Sciatic nerve (tissue), 2 donors: ENCODE measurements at places on chromosomes 5 and 9. TPM values are rescaled to one million over a fixed set of nuclear protein-coding genes. Genes with fewer than 3 reads are reported as not detected.
A peak's percentile ranks its signal among the peaks of the same experiment; 100 is the strongest.

NIM1K gene
- 5.4 TPM for total RNA-seq

DNA sequence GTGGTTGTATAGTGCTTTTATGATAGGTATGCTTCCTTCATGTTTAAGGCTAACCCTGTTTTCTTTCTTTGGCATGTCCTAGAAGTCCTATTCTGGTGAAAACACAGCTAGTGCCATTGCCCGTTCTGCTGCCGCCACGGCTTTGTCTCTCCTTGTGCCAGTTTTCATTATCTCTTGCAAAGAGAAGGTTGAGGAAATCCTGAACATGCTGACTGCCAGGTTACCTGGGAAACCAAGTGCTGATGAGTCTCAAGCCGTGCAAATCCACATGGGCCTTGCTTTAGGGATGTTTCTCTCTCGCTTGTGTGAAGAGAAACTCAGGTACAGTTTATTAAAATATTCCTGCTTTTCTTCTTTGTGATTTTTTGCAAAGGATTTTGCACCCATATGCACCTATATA is 102.2 kb downstream of the HACD4 start:
- no peak for DNase-seq

- DNase-seq = no peak
Observed at GRCh38 chr5:151345808-151346478, 1.4 kb downstream of the SLC36A2 start.

DNA sequence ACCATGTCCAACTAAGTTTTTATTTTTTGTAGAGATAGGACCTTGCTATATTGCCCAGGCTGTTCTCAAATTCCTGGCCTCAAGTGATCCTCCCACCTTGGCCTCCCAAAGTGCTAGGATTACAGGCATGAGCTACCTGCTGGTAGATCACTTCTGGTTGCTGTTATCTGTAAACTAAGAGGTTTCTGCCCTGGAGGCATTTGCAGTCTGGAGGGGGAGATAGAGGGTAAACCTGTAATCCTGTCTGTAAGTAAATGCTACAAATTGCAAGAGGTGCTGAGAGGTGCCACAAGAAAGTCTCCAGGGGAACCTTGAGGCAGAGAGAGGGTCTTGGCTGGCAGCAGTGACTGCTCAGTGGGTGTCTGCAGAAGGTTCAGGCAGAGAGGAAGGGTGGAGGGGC is 29.0 kb upstream of the GGTA1 start:
- no peak for DNase-seq

DNA sequence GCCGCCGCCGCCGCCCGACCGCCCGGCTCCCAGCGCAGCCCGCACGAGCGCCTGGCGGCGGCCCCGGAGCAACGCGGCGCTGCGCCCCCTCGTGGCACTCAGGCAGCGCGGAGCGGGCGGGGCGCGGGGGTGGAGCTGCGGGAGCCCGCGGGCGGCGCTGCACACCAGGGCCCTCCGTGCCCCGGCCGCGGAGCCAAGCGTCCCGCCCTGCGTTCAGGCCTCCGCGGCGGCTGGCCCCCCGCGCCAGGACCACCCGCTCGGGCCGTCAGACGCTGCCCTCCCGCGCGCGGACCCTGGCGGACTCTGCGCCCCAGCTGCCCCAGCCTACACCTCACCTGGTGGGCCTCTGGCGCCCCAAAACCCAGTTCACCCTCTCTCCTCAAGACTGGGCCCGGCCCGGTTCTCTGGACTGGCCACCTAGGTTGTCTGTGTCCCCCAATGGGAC is at the start of gene RASGEF1C:
Gene RASGEF1C, minus strand, starts transcription at position 75 of the 445 bp plus-strand sequence. CDS start 71,159 bp downstream, outside the sequence.
- DNase-seq = peak; percentile 81

GRCh38 chr5:2529371-2530092 is 221.9 kb downstream of the IRX2 start:
- DNase-seq = no peak
